Dermis lymphatic vessel endothelial cell (primary cell): ENCODE measurements at places on chromosomes 2 and 18. TPM values are rescaled to one million over a fixed set of nuclear protein-coding genes. Genes with fewer than 3 reads are reported as not detected.

TUBA3E gene
- not detected in 2 replicates for total RNA-seq

ST6GAL2 gene
- under 0.01 and 0.09 TPM in 2 replicates for total RNA-seq

MATN3 gene
- total RNA-seq = 0.52 and 0.76 TPM in 2 replicates

ANKRD30BL gene
- total RNA-seq = not detected in 2 replicates

BOLL gene
- not detected in 2 replicates for total RNA-seq

PCARE gene
- total RNA-seq = not detected in 2 replicates

TMEM163 gene
- not detected in 2 replicates for total RNA-seq

RNF103 gene
- 37.3 and 38.1 TPM in 2 replicates for total RNA-seq

CD8B2 gene
- total RNA-seq = not detected in 2 replicates

GLS gene
- total RNA-seq = 119 and 166 TPM in 2 replicates

DCC gene
- under 0.01 TPM in 1 of 2 replicates, not detected in the other for total RNA-seq

TMEM178A gene
- total RNA-seq = 0.11 TPM in 1 of 2 replicates, not detected in the other

ZSWIM2 gene
- not detected in 2 replicates for total RNA-seq

CREG2 gene
- under 0.01 TPM in 1 of 2 replicates, not detected in the other for total RNA-seq

HOXD11 gene
- 0.11 TPM in 1 of 2 replicates, not detected in the other for total RNA-seq

CXCR1 gene
- not detected in 2 replicates for total RNA-seq

POTEJ gene
- total RNA-seq = 0.26 and 1.1 TPM in 2 replicates

DOK6 gene
- total RNA-seq = 0.11 and 1.1 TPM in 2 replicates

POTEF gene
- under 0.01 and 0.54 TPM in 2 replicates for total RNA-seq
